ENCODE measurements at places on chromosomes 4 and X. TPM values are rescaled to one million over a fixed set of nuclear protein-coding genes. Genes with fewer than 3 reads are reported as not detected.
A peak's percentile ranks its signal among the peaks of the same experiment; 100 is the strongest.

Gene P2RY8
- 142 TPM for total RNA-seq

Gene RPS6KA6
- total RNA-seq, result 0.61 TPM

- no peak for DNase-seq
Measured at GRCh38 chr4:185955826-185956543, 113.0 kb upstream of the TLR3 start.

DNA sequence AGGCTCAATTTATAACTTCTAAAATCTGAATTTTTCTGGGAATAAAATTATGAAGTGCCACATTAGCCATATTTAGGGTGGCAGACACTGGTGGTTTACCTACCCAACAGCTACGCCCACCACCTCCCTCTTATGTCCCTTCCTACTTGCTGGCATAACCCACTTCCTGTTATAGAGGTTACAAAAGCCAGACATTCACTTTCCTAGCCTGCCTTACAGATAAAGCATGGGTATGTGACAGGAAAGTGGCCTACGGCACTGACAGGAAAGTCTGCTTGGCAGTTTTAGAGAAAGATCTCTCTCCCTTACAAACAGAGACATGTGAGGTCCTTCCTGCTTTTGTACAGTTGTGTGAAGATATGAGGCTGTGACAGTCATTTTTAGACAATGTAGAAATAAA lies 12.4 kb downstream of the DDX53 start:
- no peak for DNase-seq

DNA sequence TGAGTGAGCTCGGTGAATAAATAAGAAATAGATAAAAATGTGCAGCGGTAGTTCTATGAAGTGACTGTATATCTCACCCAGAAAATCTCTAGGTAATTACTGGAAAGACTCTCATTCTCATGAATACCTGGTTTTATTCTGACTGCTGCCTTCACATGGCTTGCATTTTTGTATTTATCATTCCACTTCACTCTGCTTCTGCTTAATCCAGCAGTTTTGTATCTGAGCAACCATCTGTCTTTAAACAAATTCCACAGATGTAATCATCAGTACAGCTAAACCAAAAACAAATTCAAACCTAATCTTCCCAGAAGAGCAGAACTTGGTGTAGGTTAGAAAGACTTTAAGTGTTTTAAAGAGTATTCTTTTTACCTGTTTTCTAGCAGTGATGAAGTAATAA lies 11.2 kb upstream of the ALB start:
- DNase-seq, result no peak

Gene DCAF8L2
- not detected for total RNA-seq

Gene NPFFR2
- not detected for total RNA-seq

- no peak for DNase-seq
Measured at GRCh38 chr4:11748164-11748872, 319.6 kb upstream of the HS3ST1 start.

DNA sequence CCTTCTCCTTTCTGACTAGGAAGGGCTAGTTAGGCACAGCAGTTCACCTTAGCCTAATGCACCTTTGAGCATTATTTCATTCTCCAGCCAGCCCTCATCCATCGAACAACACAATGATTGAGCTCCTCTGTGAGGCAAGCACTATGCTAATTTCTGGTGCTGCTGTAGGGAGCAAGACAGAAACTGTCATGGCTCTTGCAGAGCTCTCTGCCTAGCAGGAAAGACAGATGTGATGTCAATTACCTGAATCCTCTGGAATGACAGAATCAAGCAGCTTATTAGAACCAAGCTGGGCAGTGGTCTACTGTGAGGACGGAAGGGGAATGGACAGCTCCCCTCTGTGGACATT lies 256.1 kb upstream of the NOCT start:
- no peak for DNase-seq

DNA sequence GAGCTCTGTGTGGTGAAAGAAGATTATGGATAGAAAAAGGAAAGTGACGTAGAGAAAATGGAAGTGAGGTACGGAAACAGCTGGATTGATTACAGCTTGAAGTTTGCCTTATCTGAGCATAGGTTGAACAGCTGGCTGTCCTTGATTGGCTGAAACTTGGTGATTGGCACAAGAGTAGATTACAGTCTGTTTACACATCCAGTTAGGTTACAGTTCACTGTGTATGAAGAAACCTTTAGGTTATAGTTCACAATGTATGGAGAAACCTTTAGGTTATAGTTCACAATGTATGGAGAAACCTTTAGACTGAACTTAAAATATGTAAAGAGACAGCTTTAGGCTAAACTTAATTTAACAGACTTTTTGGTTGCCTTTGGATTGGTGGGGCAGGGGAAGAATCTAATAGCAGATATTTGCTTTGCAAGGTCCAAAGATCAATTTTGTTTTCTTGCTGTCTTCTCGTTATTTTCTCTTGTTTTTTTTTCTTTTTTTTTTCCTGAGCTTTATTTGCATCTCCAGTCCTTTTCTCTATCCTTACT lies 15.6 kb upstream of the ART3 start:
- DNase-seq, result no peak

Gene UGT2A3
- not detected for total RNA-seq

Gene REPS2
- total RNA-seq, result 9.4 TPM

Gene PROM1
- not detected for total RNA-seq

DNA sequence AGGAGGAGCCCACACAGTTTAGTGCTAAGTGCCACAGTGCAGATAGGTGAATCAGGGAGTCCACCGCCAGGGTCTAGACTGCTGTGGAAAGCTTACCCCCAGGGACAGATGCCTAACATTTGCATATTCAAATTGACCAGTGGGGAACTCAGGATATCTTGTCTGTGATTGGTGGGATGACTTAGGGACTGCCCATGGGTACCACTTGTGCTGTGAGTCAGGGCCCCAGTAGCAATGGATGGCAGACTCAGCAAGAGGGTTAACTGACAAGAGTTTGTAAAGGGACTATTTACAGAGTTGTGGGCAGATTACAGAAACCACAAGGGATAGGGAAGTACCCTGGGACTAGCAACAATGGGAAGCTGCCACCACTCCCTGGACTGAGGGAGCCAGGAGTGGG lies 282.1 kb downstream of the BCOR start:
- DNase-seq, result no peak

Gene MAP9
- total RNA-seq, result 19.1 TPM

Gene FAM156B
- total RNA-seq, result 13.7 TPM

GRCh38 chrX:54357414-54358377 lies at the start of gene WNK3:
Gene WNK3 (minus strand): TSS chrX:54358046.
- DNase-seq, result peak; percentile 66

DNA sequence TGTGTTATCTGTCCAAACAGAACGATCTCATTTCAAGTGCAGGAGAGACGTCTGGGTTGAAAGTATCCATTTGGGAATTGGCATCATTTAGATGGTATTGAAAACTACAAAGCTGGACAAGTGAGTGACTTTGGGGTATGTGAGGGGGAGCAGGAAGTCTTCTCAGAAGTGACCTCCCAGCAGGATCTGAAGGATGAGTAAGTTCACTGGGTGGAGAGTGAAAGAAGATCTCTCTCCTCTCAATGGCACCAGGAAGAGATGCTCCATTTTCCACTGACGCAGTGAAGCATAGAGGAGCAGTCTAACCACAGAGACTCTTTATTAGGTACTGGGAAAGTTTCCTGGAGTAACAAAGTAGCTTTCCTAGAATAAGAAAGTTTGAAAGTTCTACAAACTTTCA lies 161.0 kb downstream of the CPE start:
- DNase-seq, result no peak

Gene FGFBP1
- total RNA-seq, result not detected

Gene SMIM10
- total RNA-seq, result 0.37 TPM

- DNase-seq, result no peak
Measured at GRCh38 chr4:67576538-67576937, 18.0 kb downstream of the STAP1 start.

DNA sequence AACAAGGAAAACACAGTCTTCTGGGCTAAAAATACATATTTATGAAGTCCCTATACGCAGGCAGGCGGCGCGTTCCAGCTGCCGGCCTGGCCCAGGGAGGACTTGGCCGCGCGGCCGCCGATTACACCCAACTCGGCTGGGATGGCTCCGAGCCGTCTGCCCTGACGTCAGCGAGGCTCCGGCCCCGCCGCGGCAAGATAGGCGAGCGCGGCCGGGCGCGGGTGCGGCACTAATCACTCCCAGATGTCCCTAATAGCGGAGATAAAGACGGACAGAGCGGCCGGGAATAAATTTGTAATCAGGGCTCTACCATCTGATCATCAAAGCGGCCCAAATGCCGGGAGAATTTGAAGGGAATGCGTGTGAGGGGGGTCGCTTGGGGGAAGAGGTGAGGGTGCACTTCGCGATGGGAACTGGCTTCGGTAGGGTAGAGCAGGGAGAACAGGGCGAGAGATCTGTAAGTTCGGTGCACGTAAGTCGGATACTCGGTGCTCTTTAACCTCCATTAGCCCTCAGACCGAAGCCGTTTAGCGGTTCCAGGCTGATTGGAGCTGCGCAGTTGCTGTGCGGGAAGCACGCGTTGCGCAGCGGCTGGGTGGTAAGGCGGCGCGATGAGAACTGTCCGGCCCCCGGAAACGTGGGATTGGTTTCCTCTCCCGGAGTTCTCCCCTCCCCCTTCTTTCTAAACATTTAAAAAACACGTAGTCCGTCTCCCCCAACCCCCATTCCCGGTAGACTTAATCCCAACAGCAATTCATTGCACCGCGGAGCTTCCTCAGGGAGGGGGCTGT lies 7.7 kb downstream of the HAND2 start:
- peak; percentile 37 for DNase-seq

GRCh38 chr4:178090640-178091411 lies 648.6 kb upstream of the AGA start:
- peak; percentile 2 for DNase-seq

DNA sequence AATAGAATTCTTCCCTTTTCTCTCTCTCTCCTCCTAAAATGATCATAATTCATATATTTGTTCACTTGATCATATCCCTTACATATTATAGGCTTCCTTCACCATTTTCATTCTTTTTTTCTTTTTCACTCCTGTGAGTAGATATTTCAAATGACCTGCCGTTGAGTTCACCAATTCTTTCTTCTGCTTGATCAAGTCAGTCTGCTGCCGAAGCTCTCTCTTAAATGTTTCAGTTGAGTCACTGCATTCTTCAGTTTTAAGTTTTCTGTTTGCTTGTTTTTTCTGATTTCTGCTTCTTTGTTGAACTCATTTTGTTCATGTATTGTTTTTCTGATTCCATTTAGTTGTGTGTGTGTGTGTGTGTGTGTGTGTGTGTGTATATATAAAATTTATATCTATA lies 354.3 kb downstream of the GPAT3 start:
- DNase-seq, result no peak

GRCh38 chr4:81565142-81565870 lies 93.6 kb upstream of the RASGEF1B start:
- no peak for DNase-seq

- DNase-seq, result no peak
Measured at GRCh38 chr4:82694046-82694445, 104.5 kb downstream of the SCD5 start.

- DNase-seq, result no peak
Measured at GRCh38 chr4:187004628-187005027, 281.0 kb upstream of the FAT1 start.

DNA sequence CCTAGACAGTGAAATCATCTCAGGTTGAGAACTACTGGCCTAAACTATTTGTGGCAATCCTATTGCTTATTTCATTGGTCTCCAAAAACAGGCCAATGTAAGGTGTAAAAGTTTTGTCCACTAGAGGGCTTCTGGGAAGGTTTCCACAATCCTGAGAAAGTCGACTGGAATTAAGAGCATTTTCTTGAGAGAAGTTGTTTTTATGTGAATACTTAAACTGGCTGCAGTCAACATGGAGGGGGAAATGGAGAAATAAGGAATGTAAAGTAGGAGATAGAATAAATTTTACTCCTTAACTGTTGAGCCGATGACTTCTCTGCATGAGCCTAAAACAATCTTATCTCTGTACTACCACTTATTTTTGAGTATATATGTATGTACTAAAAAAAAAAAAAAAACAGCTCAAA lies 11.0 kb upstream of the EIF4E start:
- peak; percentile 47 for DNase-seq

Gene KDR
- not detected for total RNA-seq

Gene ASB9
- not detected for total RNA-seq

DNA sequence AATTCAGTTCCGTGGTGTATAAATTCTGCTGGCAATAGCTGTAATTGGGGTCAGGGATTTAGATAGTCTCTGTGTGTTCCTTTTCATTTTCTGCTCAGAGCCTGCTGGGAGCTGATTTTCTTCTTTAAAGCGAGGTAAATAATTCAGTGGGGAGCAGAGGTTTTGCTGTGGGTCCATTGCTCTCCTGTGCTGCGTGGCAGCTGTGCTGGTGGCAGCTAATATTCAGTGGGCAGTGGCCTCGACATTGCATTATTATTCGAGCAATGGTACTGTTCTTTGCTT lies 13.7 kb downstream of the XG start:
- DNase-seq, result no peak

GRCh38 chr4:79492148-79492547 lies 84.1 kb upstream of the GK2 start:
- DNase-seq, result no peak

Gene MTMR8
- 11.8 TPM for total RNA-seq

- no peak for DNase-seq
Measured at GRCh38 chr4:20248155-20248558, 3.5 kb upstream of the SLIT2 start.

GRCh38 chr4:15370296-15370695 lies 57.5 kb upstream of the C1QTNF7 start:
- no peak for DNase-seq

- no peak for DNase-seq
Measured at GRCh38 chr4:91118597-91118996, 991.4 kb downstream of the CCSER1 start.

Gene IDUA
- 67.4 TPM for total RNA-seq

DNA sequence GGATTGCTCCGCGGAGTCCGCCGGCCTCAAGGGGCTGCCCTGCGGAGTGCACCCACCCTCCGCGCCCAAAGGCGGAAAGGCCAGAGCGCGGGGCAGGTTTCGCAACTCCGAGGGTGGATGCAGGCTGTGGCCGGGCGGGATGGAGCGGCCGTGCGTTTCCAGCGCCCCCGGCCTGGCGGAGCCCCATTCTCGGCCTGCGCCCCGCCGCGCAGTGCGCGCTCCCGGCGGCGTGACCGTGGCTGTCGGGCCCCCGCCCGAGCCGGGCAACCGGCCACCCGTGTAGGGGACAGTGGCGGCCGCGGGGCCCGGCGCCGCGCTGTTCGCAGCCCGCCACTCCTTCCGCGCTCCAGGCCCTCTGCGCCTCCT lies 331 bp downstream of the SETD7 start:
- no peak for DNase-seq

- DNase-seq, result no peak
Measured at GRCh38 chr4:134117392-134118183, 84.0 kb downstream of the PABPC4L start.

DNA sequence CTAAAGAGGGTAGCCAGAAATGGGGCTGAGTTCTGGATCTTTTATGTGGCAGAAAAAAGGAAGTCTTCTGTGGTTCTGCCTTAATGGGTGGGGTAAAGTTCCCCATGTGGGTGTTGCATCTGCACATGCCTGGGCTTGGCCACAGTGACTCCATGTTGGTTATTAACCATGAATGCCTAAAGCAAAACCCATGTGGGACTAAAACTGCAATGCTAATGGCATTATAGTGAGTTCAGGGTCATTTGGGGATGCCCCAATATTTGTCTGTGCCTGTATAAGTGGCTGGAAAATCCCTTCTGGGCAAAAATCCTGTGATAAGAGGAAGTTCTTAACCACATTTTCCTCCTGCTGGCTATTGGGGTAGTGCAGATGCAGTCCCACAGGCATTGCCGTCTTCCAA lies 857.4 kb downstream of the FAT4 start:
- DNase-seq, result no peak

All from B cell (primary cell).